ENCODE measurements at places on chromosomes 11 and 22.

GRCh38 chr11:109043315-109043714 lies 378.4 kb downstream of the DDX10 start:
- no peak for DNase-seq

- no peak for DNase-seq
These were observed 391.5 kb downstream of the CADM1 start for GRCh38 chr11:115112754-115113153.

- no peak for DNase-seq
These were observed 134.9 kb downstream of the NXPE2 start for GRCh38 chr11:114813189-114813718.

GRCh38 chr11:125952973-125953372 lies 7.1 kb downstream of the VSIG10L2 start:
- DNase-seq = no peak

- no peak for DNase-seq
These were observed 113.9 kb downstream of the RPS6KA4 start for GRCh38 chr11:64472593-64473455.

- no peak for DNase-seq
These were observed 69.2 kb upstream of the CCDC90B start for GRCh38 chr11:83355391-83355790.

- DNase-seq = no peak
These were observed 2.3 kb upstream of the TBX1 start for GRCh38 chr22:19757985-19758895.

DNA sequence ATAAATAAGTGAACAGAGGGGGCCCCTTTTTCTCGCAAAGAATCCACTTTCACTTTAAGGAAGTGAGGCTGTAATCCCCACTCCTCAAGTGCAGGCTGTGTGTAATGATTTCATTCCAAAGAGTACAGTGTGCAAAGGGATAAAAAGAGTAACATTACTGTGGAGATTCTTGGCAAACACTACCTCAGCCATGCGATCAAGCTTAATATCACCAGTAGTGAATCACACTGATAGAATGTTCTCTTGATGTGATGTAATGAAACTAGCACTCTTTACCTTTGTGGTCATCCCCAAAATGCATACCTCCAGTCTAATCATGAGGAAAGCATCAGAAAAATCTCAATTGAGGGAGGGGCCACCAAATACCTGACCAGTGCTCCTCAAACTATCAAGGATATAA lies 246.1 kb upstream of the CHORDC1 start:
- no peak for DNase-seq

- DNase-seq = no peak
These were observed 70.9 kb upstream of the OR5AK2 start for GRCh38 chr11:56917708-56918400.

DNA sequence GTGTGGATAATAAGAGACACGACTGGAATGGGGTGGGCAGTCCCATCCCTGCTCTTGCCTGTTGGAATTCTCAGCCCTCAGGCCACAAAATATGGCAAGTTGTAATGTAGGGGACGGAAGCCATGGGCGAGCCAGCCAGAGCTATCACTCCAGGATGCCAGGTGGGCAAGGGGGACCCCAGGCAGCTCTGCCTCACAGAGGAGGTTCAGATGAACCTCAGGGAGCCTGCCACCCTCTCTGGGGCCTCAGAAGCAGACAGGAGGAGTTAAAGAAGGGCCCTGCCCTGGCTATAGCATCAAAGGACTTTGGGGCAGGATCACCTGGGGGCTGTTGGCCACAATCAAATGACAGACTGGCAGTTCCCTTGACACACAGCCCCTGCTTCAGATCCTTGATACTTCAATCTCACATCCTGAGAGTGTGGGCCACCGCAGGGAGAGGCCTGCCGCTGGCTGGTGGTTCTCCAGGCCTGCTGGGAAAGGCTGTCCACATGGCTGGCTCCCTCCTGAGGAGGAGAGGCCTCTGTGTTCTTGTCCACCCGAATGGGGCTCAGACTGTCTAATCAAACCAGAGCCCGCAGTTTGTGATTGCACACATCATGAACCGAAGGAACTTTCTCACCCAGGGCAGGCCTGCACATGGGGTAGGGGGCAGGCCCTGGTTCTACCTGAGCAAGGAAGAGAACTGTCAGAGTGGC lies 31.4 kb downstream of the IGLL1 start:
- no peak for DNase-seq

DNA sequence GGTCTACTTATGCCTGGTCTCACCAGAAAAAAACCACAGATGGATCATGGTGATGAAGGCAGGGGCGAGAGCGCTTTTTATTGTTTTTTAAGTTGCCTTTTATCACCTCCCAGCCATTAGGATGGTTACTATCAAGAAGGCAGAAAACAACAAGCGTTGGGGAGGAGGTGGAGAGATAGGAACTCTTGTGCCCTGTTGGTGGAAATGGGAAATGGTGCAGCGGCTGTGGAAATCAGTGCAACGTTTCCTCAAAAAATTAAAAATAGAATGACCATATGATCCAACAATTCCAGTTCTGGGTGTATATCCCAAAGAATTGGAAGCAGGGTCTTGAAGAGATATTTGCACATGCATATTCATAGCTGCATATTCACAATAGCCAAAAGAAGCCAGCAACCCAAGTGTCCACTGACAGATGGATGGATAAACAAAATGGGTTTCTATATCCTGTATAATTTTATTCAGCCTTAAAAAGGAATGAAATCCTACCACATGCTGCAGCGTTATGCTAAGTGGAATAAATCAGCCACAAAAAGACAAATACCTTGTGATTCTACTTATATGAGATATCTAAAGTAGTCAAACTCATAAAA lies 20.5 kb upstream of the ACRV1 start:
- DNase-seq = no peak

DNA sequence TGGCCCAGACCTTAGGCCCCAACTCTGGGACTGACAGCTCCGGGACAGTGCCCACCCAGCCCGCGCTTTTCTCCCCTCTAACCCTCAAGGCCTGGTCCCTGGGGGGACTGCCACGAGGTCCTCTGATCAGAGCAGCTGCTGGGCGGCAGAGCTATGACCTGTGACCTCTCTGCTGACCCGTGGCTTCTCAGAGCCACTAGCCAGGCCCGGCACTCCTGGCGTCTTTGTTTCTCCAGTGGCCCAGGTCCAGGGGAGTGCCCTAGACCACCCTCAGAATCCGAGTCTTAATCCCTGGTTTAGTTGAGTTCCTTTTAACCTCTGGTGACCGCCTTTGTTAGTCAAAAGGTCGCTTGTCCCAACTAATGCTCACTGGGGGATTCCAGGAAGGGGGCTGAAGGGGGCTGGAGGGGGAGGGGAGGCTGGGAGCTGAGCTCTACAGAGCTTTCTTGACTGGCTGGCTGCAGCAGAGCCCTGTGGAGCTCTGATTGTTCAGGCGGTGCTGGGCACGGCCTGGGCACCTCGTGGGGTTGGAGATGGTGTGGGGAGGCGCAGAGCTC lies 1.2 kb downstream of the FBLN1 start:
- no peak for DNase-seq

DNA sequence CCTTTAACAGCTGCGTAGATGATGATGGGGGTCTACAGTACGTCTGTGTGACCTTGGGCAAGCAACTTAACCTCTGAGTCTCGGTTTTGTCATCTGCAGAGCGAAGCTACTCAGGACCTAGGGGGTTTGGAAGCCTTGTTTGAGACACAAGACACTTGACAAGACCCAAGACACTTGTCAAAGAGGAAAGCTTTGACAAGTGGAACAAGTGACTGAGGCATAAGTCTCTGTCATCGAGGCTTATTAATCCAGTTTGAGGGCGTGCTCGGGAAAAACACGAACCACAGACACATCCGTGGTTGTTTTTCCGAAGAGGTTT lies 732 bp upstream of the PC start:
- no peak for DNase-seq

- DNase-seq = no peak
These were observed 40.5 kb upstream of the STK33 start for GRCh38 chr11:8634498-8634897.

- DNase-seq = no peak
These were observed 50.7 kb upstream of the LIN7C start for GRCh38 chr11:27557226-27557625.

- DNase-seq = no peak
These were observed 304.2 kb upstream of the ZC3H12C start for GRCh38 chr11:109788948-109789490.

DNA sequence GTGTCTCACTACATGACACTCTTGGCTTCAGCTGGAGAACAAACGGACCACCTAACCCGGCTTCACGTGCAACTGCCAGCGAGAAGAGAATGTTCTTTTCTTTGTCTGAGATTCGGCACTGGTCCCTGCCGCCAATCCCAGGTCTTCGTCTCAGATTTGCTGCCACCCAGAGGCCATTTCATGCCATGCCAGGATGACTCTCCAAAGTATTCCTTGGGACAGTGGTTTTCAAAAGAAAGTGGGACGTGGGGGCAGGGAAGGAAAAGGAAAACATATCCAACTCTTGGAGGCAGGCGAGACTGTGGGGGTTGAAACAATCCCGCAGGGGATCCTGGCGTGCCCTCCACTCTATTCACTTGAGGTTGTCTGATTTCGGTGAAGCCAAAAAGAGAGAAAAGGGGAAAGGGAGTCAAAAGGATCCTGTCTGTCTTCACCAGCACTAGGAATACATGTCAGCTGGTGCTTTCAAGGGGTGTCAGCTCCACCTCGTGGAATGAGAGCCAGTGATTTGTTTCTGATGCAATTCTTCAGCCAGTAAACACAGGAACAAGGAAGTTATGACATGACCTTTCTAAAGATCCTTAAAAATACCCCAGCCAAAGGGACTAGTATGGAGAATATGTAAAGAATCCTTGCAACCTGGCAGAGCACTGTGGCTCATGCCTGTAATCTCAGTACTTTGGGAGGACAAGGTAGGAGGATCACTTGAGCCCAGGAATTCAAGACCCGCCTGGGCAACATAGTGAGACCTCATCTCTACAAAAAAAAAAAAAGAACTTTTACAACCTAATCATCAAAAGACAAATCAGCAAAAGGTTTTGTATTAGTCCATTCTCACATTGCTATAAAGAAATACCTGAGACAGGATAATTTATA lies 41.0 kb upstream of the APLNR start:
- peak; percentile 29 for DNase-seq

- no peak for DNase-seq
These were observed at the start of gene ZP1 for GRCh38 chr11:60866911-60867870. Gene ZP1 (plus strand): TSS chr11:60867542. CDS start chr11:60867562, 20 bp downstream.

All from activated naive CD4-positive, alpha-beta T cell treated with Interleukin-2 at 50 U/mL for 16 hours (primary cell).